ENCODE measurements at places on chromosomes 7 and 10.

- no peak for DNase-seq
Observed at GRCh38 chr10:79585870-79586527, 24.7 kb upstream of the SFTPA1 start.

DNA sequence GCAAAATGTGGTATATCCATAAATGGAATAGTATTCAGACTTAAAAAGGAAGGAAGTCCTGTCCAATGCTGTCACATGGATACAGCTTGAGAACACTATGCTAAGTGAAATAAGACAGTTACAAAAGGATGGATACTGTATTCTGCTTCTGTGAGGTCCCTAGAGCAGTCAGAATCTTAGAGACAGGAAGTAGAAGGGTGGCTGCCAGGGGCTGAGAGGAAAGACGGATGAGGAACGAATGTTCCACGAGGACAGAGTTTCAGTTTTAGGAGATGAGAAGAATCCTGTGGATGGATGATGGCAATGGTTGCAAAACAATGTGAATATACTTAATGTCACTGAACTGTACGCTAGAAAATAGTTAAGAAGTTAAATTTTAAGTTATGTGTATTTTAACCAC is 3.8 kb downstream of the PRKCQ start:
- no peak for DNase-seq

GRCh38 chr10:43921881-43922280 is 273.2 kb upstream of the ZNF32 start:
- DNase-seq = no peak

DNA sequence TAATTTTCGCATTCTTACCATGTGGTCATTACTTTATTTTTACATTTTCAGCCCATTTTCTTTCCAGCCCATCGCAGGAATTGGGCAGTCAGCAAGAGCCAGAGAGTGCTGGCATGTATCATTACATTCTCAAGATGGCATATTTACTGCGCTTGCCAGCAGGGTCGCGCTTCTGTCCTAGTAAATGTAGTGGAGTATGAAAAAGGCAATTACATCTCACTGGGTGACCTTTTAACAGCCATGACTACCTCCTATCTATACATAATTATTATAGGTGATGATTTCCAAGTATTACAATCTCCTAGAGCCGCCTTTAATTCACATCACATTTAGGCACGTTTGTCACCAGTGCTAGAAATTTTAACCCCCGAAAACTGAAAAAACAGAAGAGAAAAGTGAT is 433.7 kb upstream of the MGMT start:
- DNase-seq = no peak

DNA sequence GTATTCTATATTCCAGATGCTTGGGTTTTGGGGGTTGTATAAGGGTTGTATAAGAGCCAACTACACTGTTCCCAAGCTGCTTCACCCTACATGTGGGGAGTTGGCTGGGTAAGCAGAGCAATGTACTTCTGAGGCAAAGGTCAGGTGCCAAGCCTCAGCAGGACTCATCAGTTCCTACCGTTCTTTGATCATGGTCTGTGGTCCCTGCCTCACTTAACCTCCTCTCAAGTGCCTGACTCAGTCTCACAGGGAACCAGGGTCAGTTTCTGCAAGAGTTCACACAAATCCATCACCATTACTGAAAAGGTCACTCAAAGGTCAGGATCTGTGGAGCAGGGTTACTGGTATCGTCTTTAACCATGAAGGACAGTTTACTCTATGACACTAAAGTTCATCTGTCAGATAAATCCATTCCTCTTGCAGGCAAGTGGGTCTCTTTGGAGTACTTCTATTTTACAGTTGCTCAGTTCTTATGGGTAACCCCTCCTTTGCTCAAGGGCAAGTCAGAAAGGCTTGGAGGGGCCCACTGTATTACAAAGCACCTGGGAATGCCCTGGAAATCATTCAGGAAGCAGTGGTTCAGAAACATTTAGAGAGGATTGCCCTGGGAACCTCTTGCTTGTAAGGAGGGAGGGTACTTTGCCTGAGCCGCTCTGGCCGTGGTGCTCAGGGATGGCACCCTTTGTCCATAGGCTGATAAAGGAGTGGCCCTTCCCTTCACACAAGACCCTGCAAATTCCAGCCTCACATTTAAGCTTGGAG is 184.3 kb upstream of the CDCA7L start:
- DNase-seq = no peak

DNA sequence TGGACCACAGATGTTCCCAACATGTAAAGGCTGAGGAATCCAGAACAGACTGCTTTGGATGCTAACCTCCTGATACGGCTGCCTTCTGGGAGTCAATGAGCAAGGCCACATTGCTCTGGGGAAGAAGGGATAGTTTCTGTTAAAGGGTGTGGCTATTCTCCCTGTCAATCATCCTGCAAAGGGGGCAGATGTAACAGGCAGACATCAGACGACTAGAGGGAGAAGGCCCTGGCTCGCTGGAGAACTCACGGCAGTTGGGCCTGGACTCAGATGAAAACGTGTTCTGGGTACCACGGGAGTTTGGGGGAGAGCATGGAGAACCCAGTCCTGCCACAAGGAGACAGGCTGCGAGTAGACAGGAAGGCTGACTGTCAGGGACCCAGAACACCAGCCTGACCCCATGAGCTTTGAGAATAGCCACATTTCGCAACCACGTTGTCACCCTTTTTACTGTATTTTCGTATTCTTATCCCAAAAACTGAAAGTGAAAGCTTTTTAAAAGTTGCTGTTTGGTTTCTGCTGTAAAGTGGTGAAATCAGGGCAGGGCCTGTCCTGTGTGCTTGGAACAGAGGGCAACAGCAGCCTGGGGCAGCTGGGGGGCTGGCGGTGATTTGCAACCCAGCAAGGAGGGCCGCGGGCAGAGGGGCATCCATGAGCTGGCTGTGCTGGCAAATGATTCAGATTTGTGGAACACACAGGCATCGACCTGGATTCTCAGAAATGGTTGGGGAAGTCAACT is 95.3 kb downstream of the MYOF start:
- DNase-seq = no peak

DNA sequence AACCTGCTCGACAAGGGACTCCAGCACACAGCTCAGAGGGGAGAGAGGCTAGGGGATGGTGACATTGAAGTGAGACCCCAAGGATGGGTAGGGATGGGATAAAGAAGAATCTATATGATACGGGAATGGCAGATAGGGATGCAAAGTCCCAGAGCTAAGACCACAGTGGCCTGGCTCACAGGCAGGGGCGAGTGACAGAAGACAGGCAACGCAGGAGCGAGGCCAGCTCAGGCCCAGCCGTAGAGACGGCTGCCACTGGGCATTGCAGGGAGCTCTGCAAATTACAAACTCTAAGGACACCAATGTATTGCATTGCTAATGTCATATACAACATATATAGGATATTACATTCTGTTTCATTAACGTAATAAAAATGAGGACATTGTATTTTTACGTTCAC is 131.4 kb downstream of the TCERG1L start:
- no peak for DNase-seq

- DNase-seq = no peak
Observed at GRCh38 chr10:96205580-96205979, 65.8 kb downstream of the BLNK start.

DNA sequence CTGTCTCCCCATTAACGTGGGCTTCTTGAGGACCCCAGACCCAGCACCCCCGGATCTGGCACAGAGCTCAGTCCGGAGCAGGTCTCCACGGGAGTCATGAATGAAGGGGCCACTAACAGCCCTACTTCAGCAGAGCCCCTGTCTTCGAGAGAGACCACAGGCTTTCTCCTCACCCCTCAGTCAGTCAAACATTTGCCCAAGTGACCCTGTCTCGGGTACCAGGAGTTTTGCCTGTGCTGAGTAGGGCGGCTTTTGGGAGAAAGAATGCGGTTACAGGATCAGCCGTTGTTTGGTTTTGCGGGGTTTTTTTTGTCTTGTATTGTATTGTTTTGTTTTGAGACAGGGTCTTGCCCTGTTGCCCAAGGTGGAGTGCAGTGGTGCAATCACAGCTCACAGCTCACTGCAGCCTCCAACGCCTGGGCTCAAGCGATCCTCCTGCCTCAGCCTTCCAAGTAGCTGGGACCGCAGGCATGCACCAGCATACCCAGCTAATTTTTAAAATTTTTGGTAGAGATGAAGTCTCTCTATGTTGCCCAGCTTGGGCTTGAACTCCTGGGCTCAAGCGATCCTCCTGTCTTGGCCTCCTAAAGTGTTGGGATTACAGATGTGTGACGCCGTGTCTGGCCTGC is 16.5 kb downstream of the ADAP1 start:
- DNase-seq = no peak

- DNase-seq = no peak
Observed at GRCh38 chr7:87935384-87935706, 1.3 kb downstream of the ADAM22 start.

DNA sequence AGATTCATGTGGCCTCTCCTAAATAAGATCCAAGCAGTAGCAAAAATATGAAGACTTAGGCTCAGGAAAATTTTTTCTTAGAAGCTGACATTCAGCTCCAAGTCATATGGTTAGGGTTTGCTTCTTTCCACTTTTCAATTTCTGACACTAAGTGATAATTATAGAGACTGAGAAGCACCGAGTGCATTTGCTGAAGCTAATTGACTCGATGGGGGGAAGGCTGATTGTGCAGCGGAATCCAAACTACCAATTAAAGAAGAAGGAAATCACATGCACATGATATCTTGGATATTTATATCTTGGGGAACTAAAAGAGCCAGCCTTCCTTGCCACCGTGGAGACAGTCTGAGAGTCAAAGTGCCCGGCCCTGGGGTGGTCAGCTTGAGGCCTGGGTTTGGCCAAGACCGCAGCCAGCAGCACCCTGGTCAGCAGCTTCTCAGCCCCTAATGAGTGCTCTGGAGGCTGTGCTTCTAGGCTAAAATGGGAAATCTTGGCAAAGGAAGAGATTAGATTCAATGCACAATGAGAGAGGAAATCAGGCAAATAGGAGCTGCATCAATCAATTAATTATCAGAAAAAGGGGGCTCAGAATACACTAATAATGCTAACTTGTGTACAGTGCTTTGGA is 589.3 kb downstream of the NRG3 start:
- DNase-seq = no peak

Data from BJ (cell line).